Activated T-cell treated with anti-CD3 and anti-CD28 coated beads, Interleukin-2, amount 50 U/mL, for 72 hours (primary cell): ENCODE measurements at places on chromosomes 1 and 21.

- no peak for DNase-seq
Measured at GRCh38 chr1:60376196-60376595, 302.6 kb upstream of the C1orf87 start.

GRCh38 chr1:5660141-5660935 is 331.9 kb downstream of the NPHP4 start:
- no peak for DNase-seq

DNA sequence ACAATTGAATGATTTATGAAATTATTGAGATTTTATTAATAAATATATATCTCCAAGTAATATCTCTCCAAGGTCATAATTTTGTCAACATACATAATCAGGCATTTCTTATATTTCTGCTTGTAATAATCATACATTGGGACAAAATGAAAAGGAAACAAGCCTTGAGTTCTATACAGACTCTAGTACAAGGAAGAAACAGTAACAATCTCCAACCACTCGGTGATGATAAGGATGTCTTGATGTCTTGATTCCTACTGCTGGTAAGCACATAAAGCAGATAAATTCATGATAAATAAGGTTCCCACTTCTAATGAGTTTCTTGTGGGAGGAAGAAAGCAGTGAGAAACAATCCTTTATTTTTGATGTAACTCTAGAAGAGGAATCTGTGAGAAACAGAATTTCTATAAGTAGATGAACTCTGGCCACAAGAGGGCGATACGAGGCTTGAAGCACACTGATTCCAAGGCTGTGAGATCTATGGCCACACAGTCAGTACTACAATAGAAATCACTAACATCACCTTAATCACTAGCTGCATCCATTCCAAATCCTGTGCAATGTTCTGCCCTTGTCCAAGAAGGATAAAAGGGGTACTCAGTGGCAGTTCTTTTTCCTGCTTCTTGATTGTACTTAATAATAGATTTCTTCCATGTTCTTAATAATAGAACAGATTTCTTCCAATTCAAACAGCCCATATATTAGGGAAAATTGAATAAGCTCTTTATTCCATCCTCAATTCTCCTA is 41.4 kb upstream of the LRRC8B start:
- DNase-seq = peak; percentile 80

DNA sequence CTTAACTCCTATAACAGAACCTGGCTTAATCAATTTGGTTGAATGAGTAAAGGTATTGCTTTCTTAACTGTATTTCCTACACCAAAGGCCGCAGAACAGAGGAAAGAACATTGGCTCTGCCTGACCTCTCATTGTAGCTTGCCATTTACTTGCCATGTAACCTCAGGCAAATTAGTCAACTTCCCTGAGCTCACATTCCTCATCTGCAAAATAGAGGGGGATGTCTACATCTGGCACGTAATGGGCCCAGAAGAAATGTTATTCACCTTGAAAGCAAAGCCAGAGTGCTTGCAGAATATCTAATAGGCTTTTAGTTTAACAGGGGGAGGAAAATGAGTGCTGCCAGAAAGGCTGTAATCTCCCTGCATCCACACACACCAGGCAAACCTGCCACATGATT is 44.3 kb downstream of the LAMC2 start:
- no peak for DNase-seq

GRCh38 chr1:150168960-150169601 is 19.4 kb downstream of the PLEKHO1 start:
- DNase-seq = peak; percentile 72
